ENCODE measurements at places on chromosomes 7 and 10.
A peak's percentile ranks its signal among the peaks of the same experiment; 100 is the strongest.

GRCh38 chr10:20977300-20977699 is 80.2 kb upstream of the NEBL start:
- no peaks in the 10 kb centered on the region for H3K27me3 ChIP-seq
- no peak overlapping the region for H3K4me3 ChIP-seq
- H3K27ac ChIP-seq, result no peak overlapping the region
- H3K4me1 ChIP-seq, result no peaks in the 10 kb centered on the region
- DNase-seq, result no peak

- H3K27me3 ChIP-seq, result no peaks in the 10 kb centered on the region
- peaks cover 4% of the 10 kb centered on the region for H3K4me1 ChIP-seq
- H3K27ac ChIP-seq, result no peak overlapping the region
- no peaks in the 10 kb centered on the region for H3K36me3 ChIP-seq
- DNase-seq, result no peak
- no peak overlapping the region for H3K4me3 ChIP-seq
Measured at GRCh38 chr10:21807180-21807579, 196.3 kb downstream of the DNAJC1 start.

- H3K27ac ChIP-seq, result no peak overlapping the region
- no peaks in the 10 kb centered on the region for H3K4me1 ChIP-seq
- DNase-seq, result no peak
- no peaks in the 10 kb centered on the region for H3K27me3 ChIP-seq
Measured at GRCh38 chr7:44608916-44609648, 2.7 kb downstream of the OGDH start.

DNA sequence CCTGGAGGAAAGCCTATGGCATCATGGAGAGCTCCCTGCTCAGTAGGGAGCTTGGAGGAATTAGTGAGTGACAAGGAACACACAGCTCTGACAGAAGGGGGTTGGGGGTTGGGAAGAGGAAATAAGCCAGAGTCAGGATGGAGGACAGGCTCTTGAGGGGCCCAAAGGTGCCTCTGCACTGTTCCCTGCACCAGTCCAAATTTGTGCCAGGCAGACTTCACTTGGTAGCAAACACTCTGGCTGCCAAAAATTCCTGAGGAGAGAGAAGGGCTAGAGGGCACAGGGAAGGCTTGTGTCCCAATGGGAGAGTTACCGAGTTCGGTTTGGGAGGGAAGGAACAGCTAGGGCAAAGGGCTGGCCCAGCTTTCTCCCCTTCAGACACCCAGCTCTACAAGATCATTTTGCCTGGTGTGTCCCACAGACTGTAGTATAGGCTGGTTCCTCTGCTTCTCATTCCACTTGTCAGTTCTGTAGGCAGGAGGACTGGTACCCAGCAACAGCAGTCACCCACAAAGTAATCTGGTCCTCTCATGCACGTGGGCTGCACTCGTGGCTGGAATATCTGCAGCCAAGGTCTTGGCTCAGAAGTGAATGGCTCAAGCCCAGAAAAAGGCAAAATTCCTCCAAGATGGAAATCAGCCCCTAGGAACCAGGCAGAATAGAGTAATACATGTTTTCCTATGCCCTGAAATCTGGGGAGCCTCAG is 8.0 kb upstream of the KCNIP2 start:
- no peak overlapping the region for H3K4me3 ChIP-seq
- H3K27me3 ChIP-seq, result no peaks in the 10 kb centered on the region
- no peak overlapping the region for H3K27ac ChIP-seq
- DNase-seq, result no peak

DNA sequence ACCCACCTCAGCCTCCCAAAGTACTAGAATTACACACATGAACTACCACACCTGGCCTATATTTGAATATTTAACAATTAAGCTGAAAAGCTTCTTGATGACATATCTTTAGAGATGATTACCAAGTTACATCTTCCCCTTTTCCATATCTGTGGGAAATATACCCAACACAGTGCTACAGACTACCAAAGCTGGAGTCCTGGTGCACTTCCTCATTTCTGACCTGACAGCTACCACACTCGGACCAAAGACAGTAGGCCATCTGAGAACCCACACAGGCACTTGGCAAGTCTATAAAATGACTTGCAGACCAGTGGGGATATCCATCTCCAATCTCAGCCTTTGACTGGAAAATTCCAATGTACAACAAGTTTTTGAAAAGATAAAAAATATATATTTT is 270.4 kb upstream of the KLF14 start:
- H3K27ac ChIP-seq, result no peak overlapping the region
- DNase-seq, result no peak
- H3K36me3 ChIP-seq, result peaks cover 20% of the 10 kb centered on the region
- H3K4me3 ChIP-seq, result no peak overlapping the region
- H3K27me3 ChIP-seq, result no peaks in the 10 kb centered on the region

DNA sequence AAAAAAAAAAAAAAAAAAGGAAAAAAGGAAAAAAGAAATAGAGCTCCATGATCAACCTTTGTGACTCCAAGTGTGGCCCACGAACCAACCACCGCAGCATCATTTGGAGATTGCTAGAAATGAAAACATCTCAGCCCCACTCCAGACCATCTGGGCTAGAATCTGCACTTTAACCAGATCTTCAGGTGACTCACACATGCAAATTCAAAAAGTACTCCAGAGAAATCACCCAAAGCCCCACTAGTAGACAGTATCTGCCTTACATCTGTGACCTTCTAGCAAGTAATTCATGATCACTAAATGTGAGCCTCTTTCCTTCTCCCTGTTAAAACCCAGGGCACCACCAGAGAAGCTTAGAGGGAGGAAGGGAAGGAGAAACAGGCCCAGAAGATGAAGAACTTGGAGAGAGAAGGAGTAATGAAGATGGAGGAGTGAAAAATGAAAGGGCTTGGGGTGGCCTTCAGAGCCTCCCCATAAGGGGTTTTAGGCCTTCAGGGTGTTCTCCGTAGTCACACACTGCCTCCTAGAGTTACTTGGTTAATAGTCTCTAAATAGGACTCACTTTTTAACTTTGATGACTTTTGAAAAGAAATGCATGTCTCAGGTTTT is 94.0 kb downstream of the SLC37A3 start:
- H3K27ac ChIP-seq, result no peak overlapping the region
- no peaks in the 10 kb centered on the region for H3K27me3 ChIP-seq
- H3K4me3 ChIP-seq, result no peak overlapping the region

DNA sequence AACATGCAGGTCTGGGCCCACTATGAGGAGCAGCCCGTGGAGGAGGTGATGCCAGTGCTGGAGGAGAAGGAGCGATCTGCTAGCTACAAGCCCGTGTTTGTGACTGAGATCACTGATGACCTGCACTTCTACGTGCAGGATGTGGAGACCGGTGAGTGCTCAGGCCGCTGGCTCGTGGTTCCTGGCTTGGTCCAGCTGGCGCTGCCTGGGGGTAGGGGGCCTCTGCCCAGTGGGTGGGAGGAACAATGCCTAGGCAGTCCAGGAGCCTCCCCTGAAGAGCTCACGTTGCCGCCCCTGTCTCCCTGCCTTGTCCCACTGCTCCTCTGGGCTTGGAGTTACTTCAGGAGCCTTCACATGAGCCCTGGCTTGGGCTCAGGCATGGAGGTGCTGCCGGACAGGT is 50.1 kb upstream of the LRRC4 start:
- no peak overlapping the region for H3K4me3 ChIP-seq
- H3K4me1 ChIP-seq, result no peaks in the 10 kb centered on the region
- H3K27ac ChIP-seq, result no peak overlapping the region

DNA sequence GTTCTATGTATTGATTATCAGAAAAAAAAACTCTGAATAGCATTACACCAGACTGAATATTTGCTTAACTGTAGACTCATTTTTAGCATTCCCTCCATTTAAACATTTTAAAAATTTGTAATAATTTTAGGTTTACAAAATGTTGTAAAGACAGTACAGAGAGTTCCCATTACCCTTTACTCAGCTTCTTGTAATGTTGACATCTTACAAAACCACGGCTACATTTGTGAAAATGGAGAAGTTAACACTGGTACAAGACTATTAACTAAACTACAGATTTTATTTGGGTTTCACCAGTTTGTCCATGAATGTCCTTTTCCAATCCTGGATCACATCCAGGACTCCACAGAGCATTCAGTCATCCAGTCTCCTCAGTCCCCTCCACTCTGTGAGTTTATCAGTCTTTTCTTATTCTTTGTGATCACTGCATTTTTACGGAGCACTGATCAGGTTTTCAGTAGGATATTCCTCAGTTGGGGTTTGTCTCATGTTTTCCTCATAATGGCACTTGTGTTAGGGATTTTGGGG is 130.0 kb upstream of the EEPD1 start:
- no peak overlapping the region for H3K4me3 ChIP-seq
- no peaks in the 10 kb centered on the region for H3K4me1 ChIP-seq
- no peaks in the 10 kb centered on the region for H3K36me3 ChIP-seq
- no peak overlapping the region for H3K27ac ChIP-seq
- DNase-seq, result no peak

DNA sequence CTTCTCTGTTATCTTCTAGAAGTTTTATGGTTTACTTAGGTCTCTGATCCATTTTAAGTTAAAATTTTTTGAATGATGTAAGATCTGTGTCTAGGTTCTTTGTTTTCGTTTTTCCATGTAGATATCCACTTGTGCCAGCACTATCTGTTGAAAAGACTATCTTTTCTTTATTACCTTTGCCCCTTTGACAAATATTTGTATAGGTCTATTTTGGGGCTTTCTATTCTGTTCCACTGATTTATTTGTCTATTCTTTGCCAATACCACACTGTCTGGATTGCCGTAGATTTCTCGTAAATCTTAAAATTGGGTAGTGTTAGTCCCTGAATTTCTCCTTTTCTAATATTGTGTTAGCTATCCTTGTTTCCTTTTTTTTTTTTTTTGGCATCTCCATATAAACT is 71.4 kb upstream of the PDSS1 start:
- H3K4me3 ChIP-seq, result no peak overlapping the region
- H3K27me3 ChIP-seq, result no peaks in the 10 kb centered on the region
- no peak for DNase-seq
- H3K27ac ChIP-seq, result no peak overlapping the region
- no peaks in the 10 kb centered on the region for H3K4me1 ChIP-seq
- H3K36me3 ChIP-seq, result no peaks in the 10 kb centered on the region

DNA sequence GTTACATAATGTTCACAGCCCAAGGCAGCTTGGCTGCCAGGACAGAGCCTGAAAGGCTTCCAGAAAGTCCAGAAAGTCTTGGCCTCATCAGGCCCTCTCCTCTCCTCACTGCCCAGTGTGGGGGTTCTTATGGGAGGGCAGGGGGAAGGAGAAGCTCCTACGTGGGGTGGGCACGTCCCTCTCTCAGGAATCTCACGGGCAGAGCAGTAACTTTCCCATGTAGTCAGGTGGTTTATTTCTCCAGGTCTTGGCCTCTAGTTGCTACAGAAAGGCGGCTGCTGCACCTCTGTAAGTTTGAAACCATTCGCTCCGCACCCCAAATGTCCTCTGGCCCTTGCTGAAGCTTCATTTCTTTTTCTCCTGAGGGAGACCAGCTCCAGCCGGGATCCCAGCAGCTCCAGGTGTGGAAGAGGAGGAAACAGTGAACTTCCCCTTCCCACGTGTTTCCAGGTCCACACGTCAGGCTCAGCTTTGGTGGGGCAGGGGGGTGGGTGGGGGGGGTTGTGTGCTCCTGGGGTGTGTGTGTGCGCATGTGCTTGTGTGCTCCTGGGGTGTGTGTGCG is 320.3 kb downstream of the WDR37 start:
- no peak overlapping the region for H3K27ac ChIP-seq
- H3K36me3 ChIP-seq, result no peaks in the 10 kb centered on the region
- H3K4me3 ChIP-seq, result no peak overlapping the region
- no peaks in the 10 kb centered on the region for H3K27me3 ChIP-seq
- no peak for DNase-seq

DNA sequence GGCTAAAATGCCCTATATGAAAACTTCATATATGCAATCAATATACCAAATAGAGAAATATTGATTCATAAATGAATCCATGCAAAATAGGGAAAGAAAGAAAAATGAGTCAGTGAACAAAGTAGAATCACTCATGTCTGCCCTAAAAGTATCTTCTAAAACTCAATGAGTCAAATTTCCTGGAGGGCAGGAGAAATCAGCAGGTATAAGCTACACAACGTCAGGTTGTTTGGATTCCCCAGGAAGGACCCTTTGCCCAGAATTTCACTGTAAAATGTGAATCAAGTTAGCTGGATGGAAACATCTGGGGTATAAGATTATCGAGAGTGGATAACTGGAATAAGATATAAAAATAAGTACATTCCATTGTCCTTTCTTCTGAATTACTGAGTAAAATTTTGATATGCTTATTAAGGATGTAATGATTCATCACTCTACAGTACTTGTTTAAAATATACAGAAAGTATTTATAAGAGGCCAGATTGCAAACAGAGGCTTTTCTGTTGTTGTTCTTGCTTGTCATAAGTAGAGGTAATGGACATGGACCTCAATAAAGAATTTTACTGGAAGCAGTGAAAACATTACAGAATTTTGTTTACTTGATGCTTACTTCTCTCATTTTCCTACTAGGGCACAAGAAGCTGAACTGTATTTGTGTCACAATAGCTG is 99.0 kb downstream of the AGMO start:
- no peaks in the 10 kb centered on the region for H3K27me3 ChIP-seq
- peaks cover 13% of the 10 kb centered on the region for H3K4me1 ChIP-seq
- no peak for DNase-seq
- no peak overlapping the region for H3K27ac ChIP-seq

GRCh38 chr7:34157137-34157536 is 251.8 kb downstream of the BMPER start:
- H3K27ac ChIP-seq, result peak overlapping the region; percentile 21
- no peaks in the 10 kb centered on the region for H3K36me3 ChIP-seq
- H3K4me1 ChIP-seq, result no peaks in the 10 kb centered on the region
- no peak overlapping the region for H3K4me3 ChIP-seq
- DNase-seq, result no peak

DNA sequence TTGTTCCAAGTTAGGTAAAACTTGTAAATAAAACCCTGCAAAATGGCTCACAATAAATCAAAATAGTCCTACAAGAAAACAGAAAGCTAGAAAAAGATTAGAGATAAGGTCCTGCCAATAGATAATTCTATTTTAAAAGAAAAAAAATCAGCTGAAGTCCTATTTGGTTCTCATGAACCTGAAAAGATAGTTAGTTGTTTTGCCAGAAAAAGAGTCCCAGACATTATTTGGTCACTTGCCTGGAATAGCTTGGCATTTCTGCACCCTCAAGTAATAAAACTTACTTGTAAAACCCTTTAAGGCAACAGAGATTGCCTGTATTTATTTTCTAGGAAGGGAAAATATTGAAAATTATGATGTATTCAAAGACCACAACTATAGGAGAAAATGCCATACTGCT is 47.7 kb downstream of the LRRN3 start:
- peak overlapping the region; percentile 20 for H3K4me3 ChIP-seq
- no peaks in the 10 kb centered on the region for H3K27me3 ChIP-seq
- no peaks in the 10 kb centered on the region for H3K36me3 ChIP-seq
- no peak for DNase-seq
- peaks cover 4% of the 10 kb centered on the region for H3K4me1 ChIP-seq

DNA sequence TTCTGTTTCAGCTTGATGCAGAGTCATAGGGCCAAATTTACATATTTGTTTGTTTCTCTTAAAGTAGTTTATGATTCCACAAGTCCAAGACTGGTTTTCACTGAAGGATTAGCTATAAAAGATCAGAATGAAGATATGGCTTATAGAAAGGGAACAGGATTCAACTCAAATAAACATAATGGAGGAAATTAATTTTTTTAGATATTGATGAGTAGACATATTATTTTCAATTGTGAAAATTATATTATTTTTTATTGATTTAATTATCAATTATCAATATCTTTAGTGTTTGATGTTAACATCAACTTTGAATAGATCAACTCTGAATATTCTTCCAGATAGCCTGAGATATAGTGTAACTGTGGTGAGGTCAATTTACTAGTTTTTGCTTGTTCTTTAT is 68.1 kb downstream of the VTI1A start:
- no peaks in the 10 kb centered on the region for H3K36me3 ChIP-seq
- H3K27ac ChIP-seq, result no peak overlapping the region
- no peak for DNase-seq
- no peaks in the 10 kb centered on the region for H3K27me3 ChIP-seq
- H3K4me1 ChIP-seq, result no peaks in the 10 kb centered on the region

- no peak overlapping the region for H3K4me3 ChIP-seq
- H3K4me1 ChIP-seq, result no peaks in the 10 kb centered on the region
- H3K27ac ChIP-seq, result no peak overlapping the region
- DNase-seq, result no peak
Measured at GRCh38 chr7:79257959-79258358, 195.5 kb downstream of the MAGI2 start.

Measured in ascending aorta (tissue), 2 donors.